ENCODE measurements at places on chromosomes 7 and 10.

GRCh38 chr7:105055084-105055483 lies 41.1 kb downstream of the KMT2E start:
- no peak for DNase-seq

- DNase-seq = no peak
Observed at GRCh38 chr10:1287487-1287886, 231.3 kb downstream of the WDR37 start.

DNA sequence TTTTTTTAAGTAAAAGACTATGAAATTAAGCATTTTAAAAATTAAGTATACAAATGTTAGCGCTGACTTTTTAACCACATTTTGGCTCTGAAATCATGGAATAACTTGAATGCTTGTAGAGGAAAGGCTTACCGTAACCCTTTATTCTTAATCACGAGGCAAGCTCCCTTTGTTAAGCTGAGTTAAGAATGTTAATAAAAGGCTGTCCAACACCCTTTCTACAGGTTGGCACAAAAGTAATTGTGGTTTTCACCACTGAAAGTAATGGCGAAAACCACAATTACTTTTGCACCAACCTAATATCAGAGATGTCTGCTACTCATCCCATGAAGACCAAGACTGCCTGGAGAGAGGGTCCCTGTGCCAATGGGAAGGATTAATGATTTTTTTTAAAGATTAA lies 70.6 kb downstream of the STK17A start:
- DNase-seq = no peak

DNA sequence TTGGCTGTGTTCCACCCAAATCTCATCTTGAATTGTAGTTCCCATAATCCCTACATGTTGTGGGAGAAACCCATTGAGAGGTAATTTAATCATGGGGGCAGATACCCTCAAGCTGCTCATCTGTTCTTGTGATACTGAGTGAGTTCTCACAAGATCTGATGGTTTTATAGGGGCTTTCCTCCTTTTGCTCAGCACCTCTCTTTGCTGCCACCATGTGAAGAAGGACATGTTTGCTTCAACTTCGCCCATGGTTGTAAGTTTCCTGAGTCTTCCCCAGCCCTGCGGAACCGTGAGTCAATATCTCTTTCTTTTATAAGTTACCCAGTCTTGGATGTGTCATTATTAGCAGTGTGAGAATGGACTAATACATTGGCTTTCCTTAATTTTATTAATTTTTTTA lies 527.8 kb downstream of the MDFIC start:
- no peak for DNase-seq

DNA sequence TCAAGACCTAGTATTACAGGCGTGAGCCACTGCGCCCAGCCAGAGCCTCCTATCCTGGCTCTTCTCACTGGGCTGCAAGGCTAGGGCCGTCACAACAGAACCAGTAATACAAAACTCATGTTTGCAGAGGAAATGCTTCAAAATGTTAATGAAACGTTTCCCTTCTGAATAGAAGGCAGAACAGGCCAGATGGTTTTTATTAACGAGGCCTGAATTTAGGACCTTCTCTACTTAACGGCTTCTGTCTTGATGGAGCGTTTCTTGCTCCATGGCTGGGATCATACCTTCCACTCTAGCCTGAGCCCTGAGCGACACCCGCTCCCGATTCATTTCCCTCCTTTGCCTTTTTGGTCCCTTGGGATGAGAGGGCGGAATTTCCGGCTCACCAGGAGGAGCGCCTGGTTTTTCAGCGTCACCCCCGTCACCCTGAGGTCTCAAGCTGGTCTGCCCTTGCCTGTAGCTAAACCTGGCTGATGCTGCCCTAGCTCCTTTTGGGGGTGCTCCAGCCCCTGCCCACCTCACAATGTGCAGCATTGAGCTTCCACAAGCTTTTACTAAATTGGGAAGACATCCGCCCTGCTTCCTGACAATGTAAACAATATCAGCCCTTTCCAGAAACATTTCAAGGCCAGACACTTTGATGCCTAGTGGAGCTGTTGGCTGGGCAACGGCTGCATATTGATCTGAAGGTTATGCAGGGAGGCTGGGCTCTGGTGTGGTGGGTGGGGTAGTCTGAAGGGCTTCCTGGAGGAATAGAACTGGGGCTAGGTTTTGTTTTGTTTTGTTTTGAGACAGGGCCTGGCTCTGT lies 5.2 kb downstream of the CLIP2 start:
- DNase-seq = no peak

- DNase-seq = no peak
Observed at GRCh38 chr10:71604324-71605018, 115.1 kb downstream of the C10orf105 start.

- DNase-seq = no peak
Observed at GRCh38 chr10:3054183-3054850, 13.0 kb upstream of the PFKP start.

- no peak for DNase-seq
Observed at GRCh38 chr7:24521917-24522623, 51.2 kb upstream of the PALS2 start.

DNA sequence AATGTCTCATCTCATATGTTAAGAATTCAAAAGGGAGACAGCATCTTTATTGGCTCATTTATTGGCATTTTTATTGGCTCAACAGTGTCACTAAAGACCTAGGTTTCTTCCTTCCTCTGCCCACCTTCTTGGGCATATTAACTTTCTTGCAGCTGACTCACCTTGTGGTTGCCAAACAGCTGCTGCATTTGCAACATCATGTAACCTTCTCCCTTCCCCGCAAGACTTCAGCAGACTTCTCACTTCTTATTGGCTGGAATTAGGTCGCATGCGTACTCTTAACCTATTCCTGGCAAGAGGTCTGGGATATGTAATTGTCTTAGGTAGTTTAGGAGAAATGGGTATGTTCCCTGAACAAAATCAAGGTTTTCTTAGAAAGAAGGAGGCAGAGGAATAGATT lies 263.2 kb downstream of the POU6F2 start:
- no peak for DNase-seq

GRCh38 chr7:15158141-15158810 lies 255.7 kb upstream of the DGKB start:
- no peak for DNase-seq

GRCh38 chr10:128151031-128151430 lies 24.8 kb upstream of the MKI67 start:
- DNase-seq = no peak

- DNase-seq = no peak
Observed at GRCh38 chr7:44104860-44105771, 971 bp downstream of the AEBP1 start.

DNA sequence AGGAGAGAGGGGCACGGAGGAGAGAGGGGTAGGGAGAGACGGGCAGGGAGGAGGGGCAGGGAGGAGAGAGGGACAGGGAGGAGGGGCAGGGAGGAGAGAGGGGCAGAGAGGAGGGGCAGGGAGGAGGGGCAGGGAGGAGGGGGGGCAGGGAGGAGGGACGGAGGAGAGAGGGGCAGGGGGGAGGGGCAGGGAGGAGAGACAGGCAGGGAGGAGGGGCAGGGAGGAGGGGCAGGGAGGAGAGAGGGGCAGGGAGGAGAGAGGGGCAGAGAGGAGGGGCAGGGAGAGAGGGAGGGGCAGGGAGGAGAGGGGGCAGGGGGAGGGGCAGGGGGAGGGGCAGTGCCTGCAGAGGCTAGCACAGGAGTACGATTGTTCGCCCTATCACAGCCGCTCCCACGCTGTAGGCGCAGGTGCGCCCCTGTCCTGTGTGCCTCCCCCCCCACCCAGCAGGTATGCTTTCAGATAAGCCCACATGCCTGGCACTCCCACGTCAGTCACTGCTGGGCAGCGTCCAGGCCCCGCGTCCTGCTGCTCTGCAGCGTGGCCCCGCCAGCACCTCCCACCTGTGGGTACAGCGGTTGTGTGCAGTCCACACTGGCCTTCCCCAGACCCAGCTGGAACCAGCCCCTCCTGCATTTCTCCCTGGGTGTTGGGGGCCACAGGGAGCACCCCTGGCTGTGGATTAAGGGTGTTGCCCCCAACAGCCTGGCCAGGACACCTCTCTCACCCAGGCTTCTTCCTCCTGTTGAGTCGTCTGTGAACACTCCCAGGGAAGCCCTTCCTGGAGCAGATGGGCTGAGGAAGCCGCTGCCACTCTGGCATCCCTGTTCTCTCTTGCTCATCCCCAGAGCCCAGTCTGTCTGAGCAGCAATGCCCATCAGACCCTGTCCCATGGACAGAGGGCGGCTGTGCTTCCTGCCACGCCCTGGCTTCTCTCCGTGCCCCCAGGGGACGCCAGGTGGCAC lies 10.8 kb downstream of the NKX6-2 start:
- DNase-seq = no peak

Data from stimulated activated CD4-positive, alpha-beta T cell treated with anti-CD3 and anti-CD28 coated beads, Interleukin-1b, Interleukin-23, amount 100 ng/mL, for 1 hour (primary cell).